Fibroblast of upper back skin (primary cell): ENCODE measurements at places on chromosomes 2 and 18.

DNA sequence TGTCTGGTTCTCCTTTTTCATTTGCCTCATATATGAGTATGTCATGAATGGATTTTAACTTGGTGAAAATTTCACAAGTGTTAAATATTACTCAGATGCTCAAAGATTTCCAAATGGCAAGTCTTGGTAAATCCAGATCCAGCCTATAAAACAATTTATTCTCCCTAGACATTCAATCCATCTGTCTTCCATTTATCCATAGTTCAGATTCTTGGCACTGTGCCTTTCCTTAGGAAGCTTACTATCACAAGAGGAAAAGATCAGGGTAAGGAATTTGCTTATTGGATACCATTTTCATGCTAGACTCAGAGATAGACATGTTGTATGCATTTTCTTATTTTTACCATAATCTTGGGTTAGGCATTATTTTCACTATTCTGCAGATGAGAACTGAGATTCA is 72.5 kb upstream of the LRRTM1 start:
- DNase-seq, result peak; percentile 88

- DNase-seq, result no peak
Observed at GRCh38 chr2:103324671-103325070, 562.8 kb downstream of the TMEM182 start.

DNA sequence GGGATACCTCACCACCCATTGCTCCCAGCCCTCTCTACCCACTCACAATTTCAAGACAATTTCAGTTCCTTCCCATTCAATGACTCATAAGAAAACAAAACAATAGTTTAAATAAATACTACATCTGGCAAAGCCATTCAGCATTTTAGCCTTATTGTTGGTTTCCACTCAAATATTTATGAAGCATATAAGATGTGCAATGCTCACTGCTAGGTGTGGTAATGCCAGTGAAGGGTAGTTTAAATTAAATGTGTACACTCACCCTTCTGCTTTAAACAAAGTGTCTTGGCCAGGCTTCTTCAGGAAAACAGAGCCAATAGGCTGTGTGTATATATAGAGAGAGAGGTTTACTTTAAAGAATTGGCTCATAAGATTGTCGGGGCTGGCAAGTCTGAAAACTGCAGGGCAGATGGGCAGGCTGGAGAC is 37.0 kb downstream of the INO80C start:
- DNase-seq, result no peak

DNA sequence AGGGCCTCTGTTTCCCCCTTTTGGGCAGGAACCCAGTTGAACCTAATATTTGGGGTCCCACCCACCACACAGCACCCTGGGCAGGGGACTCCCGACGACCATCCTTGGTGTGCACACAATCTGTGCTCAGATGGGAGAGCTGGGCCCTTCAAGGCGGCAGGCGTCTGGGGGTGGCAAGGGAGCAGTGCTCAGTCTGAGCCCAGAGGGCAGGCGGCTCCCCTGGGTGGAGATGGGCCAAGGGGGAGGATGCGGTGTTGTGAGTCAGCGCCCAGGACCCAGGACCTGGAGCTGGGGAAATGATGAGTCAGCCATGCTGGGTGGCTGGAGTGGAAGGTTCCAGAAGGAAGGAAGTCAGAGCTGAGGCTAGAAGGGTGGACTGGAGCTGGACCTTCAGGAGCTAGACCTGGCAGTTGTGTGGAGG is 3.8 kb downstream of the PROM2 start:
- peak; percentile 29 for DNase-seq

DNA sequence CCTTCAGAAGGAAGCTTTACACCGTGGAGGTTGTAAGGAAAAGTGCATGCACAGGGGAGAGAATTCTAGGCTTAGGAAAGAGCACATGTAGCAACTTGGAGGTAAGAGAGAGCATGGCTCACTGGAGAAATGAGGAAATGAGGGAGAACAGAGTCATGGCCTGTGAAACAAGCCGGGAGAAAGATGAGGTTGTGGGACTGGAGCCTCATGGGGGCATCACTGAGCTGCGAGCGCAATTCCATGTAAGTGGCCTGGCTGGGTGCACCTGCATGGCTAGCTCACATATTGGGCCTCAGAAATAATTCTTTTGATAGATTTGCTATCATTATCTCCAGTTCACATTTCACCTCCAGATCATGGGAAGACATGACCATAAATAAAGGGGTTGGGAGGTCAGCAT is 785.5 kb upstream of the RAB6C start:
- DNase-seq, result no peak

GRCh38 chr2:175167076-175167791 is 769 bp downstream of the ATF2 start:
- peak; percentile 37 for DNase-seq

DNA sequence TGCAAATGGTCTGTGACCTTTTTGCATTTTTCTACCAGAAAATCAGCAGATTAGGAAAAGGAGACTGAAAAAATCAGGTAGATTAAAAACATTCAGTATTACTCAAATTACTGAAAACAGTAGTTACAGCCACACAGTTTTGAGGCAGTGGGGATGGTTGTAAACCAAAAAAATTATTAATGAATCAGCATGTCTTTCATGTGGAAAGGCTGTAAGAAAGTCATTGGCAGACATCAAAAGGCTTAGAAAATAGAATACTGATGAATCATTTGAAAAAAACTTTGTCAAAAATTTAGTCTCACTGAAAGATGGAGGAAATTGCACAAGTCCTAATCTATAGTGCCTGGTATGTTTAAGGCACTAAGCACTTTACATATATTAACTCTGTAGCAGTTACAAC is 133.9 kb upstream of the GCFC2 start:
- DNase-seq, result peak; percentile 24

DNA sequence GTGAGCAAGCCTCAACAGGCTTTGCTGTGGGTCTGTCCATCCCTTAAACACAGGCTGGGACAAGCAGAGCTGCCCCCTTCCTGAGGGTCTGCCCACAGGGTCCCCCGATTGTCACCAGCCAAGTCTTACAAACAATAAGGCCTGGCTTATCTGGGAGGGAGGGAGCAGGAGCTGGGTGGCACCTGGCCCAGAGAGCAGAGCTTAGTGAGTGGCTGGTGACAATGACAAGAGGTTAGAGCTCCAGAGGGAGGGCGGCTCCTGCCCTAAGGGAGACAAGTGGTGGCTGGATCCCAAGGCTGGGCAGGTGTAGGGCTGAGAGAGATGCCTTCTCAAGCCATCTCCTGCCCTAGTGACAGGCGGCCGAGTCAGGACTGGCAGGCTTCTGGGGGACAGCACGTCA is 125.5 kb downstream of the KLHL29 start:
- DNase-seq, result no peak

DNA sequence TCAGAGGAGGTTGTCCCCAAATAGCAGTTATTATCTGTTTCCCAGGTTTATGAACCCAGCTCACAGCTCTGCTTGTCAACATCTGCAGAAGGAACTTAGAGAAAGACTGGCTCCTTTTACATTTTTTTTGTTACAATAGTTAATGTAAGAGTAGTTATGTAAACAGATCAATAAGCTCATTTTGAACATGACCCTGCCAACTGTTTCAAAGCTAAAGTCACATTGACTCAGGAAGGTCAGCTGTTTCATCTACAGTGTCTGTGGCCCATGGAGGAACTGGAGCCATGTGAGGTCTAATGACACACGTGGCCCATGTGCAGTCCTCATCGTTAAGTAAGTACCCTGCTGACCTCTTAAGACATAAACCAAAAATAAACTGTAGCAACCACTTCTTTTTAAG is 97.1 kb downstream of the SH3RF3 start:
- DNase-seq, result no peak

GRCh38 chr18:56570978-56571377 is 67.4 kb downstream of the TXNL1 start:
- no peak for DNase-seq

- peak; percentile 19 for DNase-seq
Observed at GRCh38 chr2:161085149-161085548, 75.1 kb upstream of the TANK start.

- peak; percentile 37 for DNase-seq
Observed at GRCh38 chr2:173355132-173355865, 627 bp downstream of the CDCA7 start.

GRCh38 chr18:43159086-43159770 is 43.7 kb upstream of the RIT2 start:
- peak; percentile 38 for DNase-seq

DNA sequence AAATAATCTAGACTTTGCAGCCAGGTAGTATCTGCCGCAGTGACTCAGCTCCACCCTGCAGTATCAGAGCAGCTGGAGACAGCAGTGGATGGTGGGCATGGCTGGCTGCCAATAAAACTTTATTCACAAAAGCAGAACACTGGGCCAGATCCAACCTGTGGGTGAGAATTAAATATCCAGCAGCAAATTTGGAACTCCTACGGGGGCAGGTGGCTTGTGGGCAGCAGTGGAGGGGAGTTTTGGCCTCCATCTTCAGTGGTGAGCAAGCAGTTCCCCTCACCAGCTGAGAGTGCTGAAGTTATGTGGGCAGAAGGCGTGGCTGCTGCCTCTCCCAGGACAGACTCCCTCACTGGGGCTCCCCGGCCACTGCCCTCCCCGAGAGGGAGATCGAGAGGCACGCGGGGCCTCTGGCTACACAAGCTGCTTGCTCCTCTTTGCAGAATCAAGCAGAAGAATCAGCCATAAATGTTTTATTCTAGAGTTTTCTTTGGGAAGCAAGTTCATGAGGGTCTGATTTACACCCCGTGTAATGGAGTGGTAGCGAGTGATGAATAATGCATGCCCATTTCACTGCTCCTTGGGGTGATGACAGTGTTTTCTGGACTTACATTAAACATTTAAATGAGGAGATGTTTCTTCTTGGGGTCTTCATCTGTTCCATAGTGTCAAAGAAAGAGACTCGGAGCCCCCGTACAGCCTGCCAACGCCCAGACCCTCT is 204.3 kb downstream of the SEPTIN10 start:
- DNase-seq, result no peak

- no peak for DNase-seq
Observed at GRCh38 chr2:24839729-24840128, 46.5 kb downstream of the CENPO start.

- DNase-seq, result no peak
Observed at GRCh38 chr2:69774984-69775982, 33.3 kb downstream of the ANXA4 start.

- DNase-seq, result peak; percentile 24
Observed at GRCh38 chr2:67389788-67390187, 7.3 kb upstream of the ETAA1 start.

DNA sequence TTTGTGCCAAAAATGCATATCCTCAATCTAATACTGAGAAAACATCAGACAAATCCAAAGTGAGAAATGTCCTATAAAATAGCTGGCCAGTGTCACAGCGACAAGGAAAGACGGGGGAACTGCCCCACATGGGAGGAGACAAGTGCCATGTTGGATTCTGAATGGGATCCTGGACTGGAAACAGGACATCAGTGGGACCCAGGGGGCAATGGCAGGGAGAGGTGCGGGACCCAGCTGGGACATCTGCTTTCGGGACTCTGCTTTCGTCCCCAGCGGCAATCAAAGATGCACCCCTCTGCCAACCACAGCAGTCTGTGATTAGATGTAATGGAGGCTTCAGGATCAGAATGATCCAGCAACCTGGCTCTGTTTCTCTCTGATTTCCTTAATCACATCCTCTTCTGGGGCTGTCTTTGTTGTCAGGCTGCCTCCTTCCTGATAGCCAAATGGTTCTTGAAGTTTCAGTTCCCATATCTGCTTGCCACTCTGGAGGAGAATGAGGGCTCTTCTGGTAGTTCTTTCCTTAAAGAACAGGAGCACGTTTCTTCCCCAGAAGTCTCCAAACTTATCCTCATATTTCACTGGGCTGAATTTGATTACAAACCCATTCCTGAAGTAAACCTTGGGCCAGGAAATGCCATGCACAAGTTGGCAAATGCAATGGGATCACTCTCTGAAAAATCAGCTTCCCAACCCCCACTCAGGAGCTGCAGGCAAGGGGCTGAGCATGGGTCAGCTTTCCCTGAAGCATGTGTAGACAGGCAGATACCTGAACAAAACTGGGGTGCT is 13.6 kb upstream of the PROC start:
- DNase-seq, result no peak

- peak; percentile 48 for DNase-seq
Observed at GRCh38 chr2:28326881-28327505, 65.7 kb upstream of the FOSL2 start.

DNA sequence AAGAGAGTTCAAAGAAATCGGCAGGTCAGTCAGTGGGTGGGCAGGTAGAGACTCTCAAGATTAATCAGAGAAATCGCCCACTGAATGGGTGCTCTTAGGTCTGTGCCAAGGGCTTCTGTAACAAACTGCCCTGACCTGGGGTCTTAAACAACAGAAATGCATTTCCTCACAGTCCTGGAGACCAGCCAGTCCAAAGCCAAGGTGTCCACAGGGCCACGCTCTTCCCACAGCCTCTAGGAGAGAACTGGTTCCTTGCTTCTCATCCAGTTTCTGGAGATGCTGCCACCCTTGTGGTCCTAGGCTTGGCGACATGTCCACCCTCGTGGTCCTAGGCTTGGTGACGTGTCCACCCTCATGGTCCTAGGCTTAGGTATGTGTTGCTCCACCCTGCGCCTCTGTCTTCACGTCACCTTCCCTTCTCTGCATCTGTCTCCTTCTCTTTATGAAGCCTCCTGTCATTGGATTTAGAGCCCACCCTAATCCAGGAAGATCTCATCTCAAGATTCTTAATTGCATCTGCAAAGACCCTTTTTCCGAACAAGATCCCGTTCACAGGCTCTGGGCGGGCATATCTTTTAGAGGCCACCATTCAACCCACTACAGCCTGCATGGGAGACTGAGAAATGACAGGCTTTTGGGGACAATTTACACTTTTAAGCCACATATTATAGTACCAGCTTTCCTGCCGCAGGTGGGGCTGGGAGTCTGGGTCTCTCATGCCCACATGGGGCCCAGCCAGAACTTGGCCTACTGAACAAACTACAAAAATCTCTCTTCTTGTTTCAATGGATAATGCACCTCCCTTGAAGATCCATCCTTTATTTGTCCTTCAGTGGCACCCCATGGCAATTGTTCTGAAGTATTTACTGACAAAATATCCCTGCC is 161.3 kb downstream of the ASB1 start:
- no peak for DNase-seq

- no peak for DNase-seq
Observed at GRCh38 chr18:53402670-53403069, 821.8 kb downstream of the MBD2 start.

DNA sequence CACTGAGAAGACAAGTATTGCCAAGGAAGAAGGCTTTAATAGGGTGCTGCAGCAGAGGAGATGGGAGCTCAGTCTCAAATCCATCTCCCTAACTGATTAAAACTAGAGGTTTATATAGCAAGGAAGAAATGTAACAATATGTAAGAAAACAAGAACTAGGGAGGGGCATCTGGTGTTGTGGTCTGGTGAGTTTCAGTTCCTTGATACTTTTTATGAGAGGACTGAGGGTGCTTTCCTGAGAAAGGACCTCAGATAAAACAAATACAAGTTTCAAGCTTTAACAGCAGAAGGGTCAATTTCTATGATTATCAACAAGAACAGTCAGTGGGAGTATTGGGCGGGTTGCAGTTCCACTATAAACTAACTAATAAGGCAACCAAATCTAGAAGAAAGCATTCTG is 1967.5 kb downstream of the SUCLG1 start:
- no peak for DNase-seq

GRCh38 chr18:903701-904100 is 970 bp upstream of the ADCYAP1 start:
- peak; percentile 54 for DNase-seq

- peak; percentile 46 for DNase-seq
Observed at GRCh38 chr2:178244777-178245176, 50.5 kb downstream of the OSBPL6 start.

GRCh38 chr2:241491549-241492173 is 16.7 kb downstream of the STK25 start:
- no peak for DNase-seq
